ENCODE measurements at places on chromosomes 3 and 15.

DNA sequence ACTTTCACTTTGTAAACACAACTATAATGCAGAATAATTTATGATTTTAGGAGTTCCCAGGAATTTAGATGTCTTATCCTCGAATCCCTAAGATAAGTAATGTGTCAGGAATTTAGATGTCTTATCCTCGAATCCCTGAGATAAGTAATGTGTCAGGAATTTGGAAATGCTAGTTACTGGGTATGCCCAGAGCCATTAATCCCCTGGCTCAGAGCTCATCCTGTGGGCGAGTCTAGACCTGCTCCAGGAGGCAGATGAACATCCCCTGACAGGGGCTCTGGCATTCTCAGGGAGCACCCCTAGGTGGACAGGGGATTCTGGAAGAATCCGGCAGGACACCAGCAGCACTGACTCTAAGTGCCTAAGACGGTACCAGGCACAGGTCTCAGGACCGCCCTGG lies 163.3 kb downstream of the ARRDC4 start:
- no peak for DNase-seq

DNA sequence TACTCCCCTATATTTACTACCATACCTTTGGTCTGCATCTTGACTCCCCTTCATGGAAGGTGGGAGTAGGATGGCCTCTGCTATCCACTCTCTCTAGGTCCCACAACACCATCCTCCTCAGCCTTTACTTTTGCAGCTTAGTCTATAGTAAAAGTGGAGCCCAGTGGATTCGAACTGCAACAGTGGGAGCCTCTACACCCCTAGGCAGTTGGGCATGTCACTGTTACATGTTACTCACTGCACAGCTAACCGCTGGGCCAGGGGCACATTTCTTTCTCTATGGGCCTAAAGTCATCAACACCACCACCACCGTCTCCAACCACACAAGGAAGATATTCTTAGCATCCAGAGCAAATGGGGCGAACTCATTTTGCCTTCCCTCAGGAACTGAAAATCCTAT lies 62.9 kb downstream of the KLF13 start:
- no peak for DNase-seq

DNA sequence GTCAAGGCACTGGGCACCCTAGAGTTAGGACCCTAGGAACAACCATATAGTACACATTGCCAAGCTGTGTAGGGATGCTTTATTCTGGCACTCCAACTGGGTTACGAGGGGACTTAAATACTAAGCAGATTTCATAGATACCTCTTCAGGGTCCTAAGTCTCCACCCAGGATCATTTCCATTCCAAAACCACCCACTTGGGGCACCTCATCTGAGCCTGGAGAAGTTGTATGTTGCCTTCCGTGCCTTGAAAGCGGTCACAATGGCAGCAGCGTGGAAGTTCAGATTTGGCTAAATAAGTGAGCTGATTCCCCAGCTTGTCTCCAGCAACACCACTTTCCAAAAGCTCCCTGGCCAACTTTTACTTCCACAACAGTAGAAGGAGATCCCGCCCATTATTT lies 4.6 kb downstream of the TMEM202 start:
- DNase-seq, result no peak

GRCh38 chr15:35724626-35725025 lies 178.7 kb upstream of the DPH6 start:
- DNase-seq, result no peak

DNA sequence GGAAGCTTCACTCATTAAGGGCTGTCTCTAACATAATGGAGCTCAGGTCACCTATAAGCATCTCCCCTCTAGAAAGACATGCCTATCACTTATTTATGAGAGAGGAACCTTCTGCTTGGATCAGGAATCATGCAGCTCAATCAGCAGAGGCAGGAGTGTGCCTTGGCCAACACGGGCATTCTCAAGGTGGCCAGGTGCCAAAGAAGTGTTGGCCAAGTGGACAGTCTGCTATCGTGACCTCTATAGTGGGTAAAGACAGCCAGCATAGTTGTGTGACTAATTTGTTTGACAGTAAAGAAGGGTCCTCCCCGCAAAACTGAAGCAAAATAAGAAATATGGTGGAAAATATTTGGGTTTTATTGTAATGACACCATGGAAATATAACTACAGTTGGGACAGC lies 14.7 kb upstream of the AGTR1 start:
- no peak for DNase-seq

- no peak for DNase-seq
Observed at GRCh38 chr3:133835961-133836360, 30.3 kb downstream of the SRPRB start.

DNA sequence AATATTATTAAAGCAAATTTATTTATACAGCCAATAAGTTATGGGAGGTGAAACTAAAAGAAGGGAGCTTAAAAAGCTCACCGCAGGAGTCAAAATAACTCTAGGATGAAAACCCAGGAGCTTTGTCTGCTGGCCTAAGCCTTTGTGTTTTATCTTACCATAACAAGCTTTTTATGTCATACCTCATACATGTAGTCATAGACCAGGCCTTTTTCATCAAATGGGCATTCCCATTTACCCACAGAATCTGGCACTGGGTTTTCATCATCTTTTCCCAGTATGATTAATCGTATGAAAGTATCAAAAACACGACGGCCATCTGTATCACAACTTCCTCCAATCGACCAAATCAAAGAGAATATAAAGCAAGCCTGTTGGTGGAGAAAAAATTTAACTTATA lies 122.8 kb downstream of the DNAH12 start:
- DNase-seq, result no peak

DNA sequence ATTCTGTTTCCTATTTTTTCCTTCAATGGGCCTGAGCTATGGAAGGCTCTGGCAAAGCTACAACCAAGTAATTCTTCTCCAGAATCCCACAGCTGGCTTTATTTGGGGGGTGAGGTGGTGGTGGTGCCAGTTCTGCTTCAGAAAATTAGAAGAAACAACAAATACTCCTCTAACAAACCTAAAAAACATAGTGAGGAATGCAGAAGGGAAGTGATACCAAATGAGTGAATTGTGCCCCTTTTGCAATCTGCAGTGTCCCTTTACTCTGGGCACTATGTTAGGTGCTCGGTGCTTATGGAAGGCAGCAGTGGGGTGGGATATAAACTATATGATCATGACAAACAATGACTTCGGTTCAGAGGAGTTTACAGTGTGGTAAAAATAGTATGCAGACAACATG lies 90.4 kb upstream of the ROPN1 start:
- no peak for DNase-seq

DNA sequence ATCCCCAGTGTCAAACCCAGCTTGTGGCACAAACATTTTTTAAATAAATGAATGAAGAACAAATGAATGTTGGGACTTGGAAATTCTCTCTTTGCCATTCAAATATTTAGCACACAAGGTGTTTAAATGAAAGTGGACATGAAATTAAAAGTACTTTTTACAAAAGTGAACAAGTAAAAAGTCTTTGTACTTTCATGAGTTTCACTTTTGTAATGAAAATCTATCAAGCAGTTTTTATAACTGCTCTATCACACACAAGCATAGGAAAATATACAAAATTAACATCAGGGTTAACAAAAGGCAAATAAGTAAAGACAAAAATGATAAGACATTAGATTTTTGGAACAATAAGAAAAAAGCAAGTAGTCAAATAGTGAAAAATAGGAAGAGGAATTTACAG lies 83.9 kb upstream of the ARL6 start:
- no peak for DNase-seq

DNA sequence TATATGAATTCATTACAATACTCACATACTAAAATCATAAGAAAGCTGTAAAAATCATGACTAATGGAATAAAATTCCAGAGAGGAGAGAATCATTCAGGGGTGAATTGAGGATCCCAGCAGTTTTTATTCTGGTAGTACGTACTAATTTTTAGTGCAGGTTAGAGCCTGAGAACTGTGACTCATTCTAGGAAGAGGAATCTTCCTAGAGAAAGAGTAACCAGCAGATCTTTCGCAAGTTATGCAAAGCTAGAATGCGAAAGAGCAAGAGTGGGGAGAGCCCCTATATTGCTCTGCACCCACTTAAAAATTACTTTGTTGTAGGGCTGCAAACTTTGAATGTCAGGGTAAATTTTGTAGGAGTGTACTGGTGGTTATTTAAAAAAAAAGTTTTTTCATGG lies 303.6 kb upstream of the ARPP21 start:
- DNase-seq, result no peak

GRCh38 chr3:123287962-123288302 lies 86.2 kb downstream of the SEC22A start:
- DNase-seq, result no peak

GRCh38 chr15:38228618-38229017 lies 24.0 kb upstream of the SPRED1 start:
- no peak for DNase-seq

- no peak for DNase-seq
Observed at GRCh38 chr3:195752546-195753331, 32.0 kb downstream of the MUC20 start.

- no peak for DNase-seq
Observed at GRCh38 chr3:108525256-108525655, 14.9 kb upstream of the MYH15 start.

DNA sequence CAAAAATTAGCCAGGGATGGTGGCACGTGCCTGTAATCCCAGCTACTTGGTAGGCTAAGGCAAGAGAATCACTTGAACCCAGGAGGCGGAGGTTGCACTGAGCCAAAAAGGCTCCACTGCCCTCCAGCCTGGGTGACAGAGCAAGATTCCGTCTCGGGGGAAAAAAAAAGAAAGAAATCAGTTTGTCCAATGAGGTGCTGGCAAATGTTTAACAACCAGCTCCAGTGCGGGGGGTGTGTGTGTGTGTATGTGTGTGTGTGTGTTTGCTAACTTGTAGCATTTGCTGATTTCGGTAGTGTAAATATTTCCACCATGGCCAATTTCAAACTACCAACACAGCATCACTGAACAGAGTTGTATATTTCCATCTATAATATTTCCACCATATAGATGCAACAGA lies 23.8 kb upstream of the IDH2 start:
- DNase-seq, result no peak

DNA sequence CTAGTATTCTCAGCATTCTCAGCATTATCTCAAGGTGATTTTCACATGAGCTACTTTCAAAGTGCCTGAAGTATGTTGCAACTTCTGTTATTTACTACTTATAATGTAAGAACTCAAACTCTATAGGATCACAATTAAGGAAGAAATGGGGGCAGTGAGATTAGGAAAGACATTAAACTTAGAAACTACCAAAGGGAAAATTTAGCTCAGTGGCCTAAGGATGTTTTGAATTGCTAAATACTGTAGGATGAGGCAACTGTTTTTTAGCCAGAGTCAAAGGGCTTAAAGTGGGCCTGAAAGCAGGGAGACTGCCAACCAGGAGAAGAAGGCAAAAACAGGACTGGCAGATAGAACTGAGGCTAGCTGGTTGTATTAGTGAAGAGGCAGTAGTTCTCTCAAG lies 55.5 kb upstream of the MBNL1 start:
- no peak for DNase-seq

GRCh38 chr3:58635371-58636285 lies 30.9 kb downstream of the FAM3D start:
- DNase-seq, result no peak

- DNase-seq, result no peak
Observed at GRCh38 chr15:50828610-50829206, 63.2 kb upstream of the SPPL2A start.

DNA sequence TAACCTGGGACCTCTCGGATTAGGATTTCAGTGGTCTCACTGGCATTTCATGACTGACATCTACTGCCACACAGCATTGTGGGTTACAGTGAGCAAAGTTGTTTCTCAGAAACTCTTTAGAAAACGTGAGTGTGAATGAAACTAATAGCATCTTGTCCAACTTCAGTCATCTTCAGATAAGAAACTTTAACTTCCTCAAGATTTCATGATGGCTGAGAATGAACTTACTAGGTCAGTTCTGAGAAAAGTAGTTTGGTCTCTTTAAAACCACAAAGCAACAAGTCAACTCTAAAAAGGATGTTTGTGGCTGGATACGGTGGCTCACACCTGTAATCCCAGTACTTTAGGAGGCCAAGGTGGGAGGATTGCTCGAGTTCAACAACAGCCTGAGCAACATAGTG lies 14.2 kb upstream of the HOMER2 start:
- DNase-seq, result no peak

DNA sequence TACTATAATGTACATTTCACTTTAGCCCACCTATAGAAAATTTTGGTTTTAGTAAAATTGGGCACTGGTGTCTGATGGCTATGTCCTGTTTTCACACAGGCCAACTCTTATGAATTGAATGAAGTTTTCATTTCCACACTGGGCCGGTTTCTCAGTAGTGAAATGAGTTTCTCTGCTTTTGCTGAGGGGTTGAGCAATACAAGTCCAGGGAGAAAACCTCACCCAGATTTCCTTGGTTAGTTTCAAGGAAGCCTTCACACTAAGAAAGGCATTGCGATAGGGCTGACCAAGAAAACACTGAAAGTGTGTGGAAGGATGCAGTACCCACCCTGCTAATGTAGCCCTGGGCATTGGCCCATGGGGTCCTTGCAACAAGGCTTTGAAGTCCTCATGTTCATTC lies 331.5 kb upstream of the CFAP20DC start:
- no peak for DNase-seq

GRCh38 chr15:65184305-65184867 lies 756 bp downstream of the CLPX start:
- DNase-seq, result no peak

DNA sequence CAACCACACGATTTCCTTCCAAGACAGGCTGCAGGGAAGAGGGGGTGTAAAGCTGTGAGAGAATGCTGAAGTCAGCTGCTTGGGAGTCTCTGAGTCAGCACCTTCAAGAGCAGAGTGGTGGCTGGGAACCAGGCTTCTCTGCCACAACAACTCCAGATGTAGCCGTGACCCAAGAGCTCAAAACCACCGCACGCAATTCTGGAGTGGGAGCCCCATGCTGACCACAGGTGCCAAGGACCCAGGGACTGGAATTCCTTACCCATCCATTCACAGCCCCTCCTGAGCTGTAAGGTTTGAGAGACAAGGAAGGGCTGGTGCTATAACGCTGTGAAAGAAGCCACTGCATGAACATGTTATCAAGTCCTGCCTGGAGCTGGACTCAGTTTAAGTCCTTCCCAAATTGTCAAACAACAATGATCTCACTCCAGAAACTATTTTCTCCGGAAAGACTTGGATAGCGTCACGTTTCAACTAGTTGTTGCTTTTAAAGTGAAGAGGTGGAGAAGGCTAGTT lies 61.4 kb downstream of the UMPS start:
- DNase-seq, result no peak

- DNase-seq, result no peak
Observed at GRCh38 chr15:74322558-74323180, 44.8 kb downstream of the CYP11A1 start.

DNA sequence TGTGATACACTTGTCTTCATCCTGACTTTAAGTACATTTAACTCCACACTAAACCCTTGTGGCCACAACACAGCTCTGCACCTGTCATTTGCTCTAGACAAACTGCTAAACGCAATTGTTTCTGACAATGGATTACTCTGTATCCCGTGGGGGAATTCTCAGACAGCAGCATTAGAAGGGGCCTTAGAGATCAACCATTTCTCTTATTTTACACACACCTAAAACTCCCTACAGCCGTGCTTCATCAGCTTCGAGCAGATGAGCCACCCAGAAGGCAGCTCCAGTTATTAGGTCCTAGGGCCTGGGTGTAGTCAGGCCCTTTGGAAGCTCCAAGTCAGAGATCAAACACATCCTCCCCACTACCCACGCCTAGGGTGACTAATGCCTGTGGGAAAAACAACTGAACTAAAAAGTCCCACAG lies 1.3 kb upstream of the IL12A start:
- DNase-seq, result no peak

GRCh38 chr3:99767291-99767690 lies 50.4 kb upstream of the CMSS1 start:
- DNase-seq, result no peak

GRCh38 chr15:98668566-98669308 lies 20.4 kb downstream of the IGF1R start:
- DNase-seq, result no peak

- DNase-seq, result no peak
Observed at GRCh38 chr3:66438046-66438445, 62.8 kb downstream of the LRIG1 start.

Measured in T-helper 22 cell (primary cell).